GM12878 (cell line): ENCODE measurements at places on chromosomes 1 and 21.

GRCh38 chr1:210554382-210554781 lies 225.7 kb downstream of the HHAT start:
- no peak for DNase-seq

DNA sequence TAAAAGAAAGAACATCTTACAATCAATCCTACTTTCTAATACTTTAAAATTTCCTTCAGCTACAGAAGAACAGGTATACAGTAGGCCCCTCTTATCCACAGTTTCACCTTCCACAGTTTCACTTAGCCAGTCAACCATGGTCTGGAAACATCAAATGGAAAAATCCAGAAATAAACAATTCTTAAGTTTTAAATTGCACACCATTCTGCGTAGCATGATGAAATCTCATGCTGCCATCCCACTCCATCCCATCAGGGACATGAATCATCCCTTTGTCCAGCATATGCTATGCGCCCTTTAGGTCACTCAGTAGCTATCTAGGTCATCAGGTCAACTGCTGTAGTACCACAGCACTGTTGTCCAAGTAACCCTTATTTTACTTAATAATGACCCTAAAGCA lies 67.7 kb downstream of the HSF2BP start:
- DNase-seq, result no peak

- DNase-seq, result no peak
These were observed 5.6 kb downstream of the MCOLN2 start for GRCh38 chr1:84991097-84991920.

DNA sequence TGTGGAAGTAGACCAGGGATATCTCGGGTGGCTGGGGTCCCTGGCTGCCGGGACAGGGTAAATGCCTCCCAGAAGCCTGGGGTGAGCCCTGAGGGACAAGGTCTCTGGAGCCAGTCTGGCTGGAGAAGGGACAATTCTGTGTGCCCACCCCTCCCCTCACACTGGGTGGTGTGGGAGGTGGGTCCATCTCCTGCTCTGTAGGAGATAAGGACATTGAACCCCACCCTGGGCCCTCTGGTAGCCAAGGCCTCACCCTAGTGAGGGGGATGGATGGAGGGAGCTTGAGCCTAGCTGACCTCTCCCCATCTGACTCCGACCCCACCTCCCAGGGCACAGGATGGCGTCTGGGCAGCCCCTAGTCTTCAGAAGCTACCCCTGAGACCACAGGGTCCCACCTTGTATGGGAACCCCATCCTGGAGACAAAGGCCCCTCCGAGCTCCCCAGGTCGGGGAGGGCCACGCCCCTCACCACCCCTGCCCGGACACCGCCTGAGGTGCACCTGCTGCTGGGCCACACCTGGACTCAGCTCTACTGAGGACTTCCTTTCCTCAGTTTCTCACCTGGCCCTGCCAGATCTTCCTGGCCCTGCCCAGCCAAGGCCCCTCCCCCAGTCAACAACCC lies 4.3 kb downstream of the AGRN start:
- no peak for DNase-seq

DNA sequence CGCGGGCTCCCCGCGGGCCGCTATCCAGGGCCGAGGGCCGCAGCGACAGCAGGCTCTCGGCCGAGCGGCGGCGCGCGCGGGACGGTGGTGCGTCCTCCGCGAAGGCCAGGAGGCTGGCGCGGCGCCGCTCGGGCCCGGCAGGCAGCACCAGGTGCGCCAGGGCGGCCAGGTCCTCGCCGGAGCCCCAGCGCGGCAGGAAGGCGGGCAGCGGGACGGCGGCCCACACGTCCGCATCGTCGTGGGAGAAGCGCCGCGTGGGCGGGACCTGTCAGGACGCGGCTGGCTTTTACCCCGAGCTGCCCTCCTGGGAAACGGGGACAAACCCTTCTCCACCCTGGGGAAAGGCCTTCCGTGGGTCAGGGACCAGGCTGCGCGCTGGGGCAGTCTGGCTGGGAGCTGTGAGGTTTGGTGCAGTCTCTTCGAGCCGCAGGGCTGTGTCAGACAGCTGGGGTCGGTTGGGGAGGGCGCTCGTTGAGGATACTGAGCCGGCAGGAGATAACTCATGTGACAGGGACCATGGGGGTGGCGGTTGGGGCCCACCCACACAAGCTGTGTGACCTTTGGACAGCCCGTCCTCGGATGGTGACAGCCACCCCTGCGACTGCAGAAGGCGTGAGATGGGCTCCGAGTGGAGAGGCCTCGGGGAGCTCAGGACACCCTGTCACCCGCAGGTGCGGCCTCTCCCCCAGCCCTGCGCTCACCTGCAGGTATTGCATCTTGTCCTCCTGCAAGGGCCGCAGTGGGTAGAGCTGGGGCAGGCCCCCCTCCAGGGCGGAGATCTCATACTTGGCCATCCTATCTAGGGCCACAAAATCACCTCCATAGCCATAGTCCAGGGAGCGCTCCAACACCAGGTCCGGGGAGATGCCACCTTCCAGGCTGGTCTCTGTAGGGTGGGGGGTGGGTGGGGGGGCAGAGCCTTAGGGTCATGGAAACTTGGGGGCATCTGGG lies 6.0 kb downstream of the HES3 start:
- no peak for DNase-seq

GRCh38 chr1:172704420-172705210 lies 45.7 kb downstream of the FASLG start:
- DNase-seq, result no peak

DNA sequence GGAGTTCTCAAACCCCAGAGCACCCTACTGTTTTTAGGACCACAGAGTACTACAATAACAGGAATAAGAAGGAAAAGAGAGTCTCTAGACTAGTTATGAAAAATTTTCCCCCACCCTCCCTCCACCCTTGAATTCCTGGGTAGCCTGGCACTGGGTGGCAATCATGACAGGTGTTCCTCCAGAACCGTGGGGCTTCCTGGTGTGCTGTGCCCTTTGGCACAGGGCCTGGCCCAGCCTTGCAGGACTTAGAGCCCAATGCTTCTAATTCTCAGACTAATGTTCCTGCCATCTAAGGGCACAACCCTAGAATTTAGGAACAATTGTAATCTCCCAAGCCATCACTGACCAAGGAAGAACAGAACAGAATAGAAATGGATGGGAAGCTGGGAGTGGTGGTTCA lies 1.5 kb upstream of the CD160 start:
- no peak for DNase-seq

DNA sequence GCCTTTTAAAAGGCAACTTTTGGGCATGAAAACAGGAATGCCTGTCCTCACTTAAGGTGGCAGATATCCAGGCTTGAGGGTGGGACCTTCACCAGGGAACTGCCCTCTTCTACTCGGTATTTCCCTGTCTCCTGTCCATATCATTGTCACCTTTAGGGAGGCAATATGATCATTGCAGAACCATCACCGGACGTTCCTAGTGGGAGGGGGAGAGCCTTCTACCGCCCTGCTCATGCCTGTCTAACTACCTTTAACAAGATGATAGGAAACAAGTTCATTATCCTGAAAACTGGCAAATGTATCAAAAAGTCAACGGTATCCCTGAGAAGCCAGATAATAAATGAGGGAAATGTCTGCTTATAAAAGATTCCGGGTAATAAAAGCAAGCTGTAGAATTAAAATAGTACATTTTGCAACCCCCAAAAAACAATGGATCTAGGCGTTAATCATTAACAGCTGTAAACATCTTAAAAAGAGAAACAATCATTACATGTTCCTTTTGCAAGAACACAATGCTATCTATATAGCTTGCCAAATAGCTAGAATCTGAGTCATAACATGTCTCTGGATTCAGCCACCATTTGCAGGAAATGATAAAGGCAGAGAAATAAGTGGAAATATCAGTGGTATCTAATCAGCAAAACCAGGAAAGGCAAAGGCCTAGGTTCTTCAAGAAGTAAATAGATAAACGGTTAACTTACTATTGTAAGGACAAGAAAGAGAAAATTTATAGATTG lies 852.9 kb upstream of the ADGRL4 start:
- DNase-seq, result no peak

DNA sequence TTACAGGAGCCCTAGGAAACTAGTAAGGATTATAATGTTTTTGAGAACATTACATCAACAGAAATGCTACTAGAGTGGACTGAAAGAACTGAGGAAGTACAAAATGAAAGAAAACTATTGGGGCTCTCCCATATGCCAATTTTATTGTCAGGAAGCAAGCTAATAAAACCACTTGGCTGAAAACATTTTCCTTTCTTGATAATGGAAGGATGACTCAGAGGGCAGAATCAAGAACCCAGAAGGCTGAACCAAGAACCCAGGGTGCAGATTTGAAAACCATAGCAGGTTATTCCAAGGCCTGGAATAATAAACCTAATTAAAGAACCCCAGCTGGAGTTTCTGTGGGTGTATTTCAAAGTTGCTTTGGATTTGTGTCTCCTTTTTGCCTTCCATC lies 70.7 kb downstream of the RPE65 start:
- DNase-seq, result no peak

GRCh38 chr1:4736254-4736653 lies 81.8 kb downstream of the AJAP1 start:
- no peak for DNase-seq

DNA sequence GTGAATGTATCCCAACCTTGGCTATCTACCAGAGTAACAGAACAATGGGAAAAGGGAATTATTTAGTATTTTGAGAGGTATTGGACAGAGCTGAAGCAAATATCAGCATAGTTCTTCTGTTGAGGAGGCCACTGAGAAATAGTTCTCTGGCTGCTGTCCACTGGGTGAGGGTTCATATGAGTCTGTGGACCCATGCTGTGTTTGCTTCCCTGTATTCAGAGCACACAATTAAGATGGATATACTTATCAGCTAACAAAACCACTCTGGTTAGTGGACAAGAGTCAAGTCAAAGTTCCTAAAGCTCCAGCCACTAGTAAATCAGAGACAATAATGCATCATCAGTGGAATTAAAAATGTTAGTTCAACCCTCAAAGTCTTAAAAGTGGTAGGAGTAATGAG lies 66.1 kb downstream of the RGS18 start:
- DNase-seq, result no peak

DNA sequence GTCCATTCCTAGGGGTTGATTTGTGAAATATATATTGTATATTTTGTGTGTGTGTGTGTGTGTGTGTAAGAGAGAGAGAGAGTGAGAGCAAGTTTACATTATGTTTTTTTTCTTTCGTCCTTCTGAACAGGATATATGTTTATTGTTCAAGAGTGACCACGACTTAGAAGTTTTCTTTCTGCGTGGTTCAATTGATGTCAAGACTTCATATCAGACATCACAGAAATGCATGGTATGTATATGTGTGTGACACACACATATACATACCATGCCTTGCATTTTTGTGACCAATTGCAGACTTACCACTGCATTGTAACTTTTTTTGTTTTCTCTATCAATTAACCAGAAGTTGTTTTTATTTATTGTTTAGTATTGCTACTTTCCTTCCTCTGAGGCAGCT lies 2.5 kb downstream of the RASAL2 start:
- no peak for DNase-seq

DNA sequence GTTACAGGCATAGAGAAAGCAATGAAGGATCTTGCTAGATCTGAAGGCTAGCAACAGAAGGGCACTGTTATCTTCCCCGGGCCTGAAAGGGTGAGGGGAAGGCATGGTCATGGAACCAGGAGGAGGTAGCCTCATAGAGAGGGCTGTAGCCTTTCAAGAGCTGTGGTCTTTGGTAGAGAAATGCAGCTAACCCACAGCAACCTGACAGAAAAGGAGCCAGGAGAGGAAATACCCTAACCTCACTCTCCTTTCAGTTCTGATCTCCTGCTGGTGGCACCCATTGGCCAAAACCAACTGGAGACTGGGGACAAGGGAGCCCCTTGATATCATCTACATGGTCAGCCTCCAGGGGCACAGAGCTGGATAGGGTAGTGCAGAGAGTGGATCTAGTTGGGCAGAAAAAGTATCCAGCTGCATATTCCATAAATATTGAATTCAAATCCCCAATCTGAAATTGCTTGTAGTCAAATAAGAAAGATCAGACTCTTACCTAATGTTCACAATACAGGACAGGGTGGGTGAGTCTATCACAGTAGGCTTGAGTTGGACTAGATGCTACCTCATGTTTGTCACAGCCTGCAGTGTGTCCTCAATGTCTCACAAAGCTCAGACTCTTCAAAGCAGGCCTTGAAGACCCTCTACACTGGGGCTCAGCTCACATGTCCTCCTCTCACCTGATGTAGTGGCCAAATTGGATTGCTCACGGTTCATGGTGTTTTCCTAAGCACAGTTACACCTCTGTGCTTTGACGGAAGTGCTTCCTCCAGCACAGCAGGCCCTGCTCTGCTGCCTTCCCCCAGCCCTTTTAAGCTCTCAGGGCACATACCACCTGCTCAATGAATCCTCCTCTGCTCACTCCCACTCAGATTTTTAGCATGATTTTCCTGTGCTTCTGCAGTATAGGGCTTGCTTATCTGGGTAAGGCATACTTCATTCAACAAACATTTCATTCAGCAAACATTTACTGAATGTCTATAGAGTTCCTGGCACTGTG lies 74.1 kb upstream of the JUN start:
- DNase-seq, result peak; percentile 67

DNA sequence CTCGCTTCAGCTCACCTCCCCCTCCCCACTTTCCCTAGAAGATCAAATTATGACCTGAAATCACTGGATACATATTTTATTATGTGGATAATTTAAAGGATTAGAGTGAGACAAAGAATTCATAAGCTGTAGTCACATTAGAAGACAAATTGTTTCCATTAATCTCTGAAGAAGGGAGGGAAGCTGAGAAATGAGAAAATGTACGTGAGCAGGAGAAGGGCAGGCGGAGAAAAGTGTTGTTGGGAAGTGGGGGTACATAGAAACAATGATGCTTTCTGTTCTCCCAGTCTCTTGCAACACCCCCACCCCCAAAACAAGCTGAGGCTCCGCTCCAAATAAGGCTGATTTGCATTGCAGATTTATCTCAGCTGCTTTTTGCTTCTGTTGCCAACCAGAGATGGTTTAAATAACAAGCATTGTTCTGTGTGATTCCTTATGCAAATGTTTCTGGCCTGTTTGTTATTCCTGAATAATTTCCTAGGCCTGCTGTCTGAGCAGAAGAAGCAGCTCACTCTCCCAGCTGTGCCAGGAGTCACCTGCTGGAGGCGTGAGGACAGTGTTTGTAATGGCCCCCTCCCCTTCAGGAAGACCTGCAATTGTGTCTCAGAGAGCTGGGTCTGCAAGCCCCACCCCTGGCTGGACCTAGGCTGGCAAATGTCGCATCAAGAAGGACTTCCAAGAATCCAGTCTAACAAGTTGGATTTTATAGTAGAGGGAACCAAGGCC lies 121.8 kb upstream of the TNR start:
- no peak for DNase-seq
